Caki2 (cell line): ENCODE measurements at places on chromosomes 1 and 21.

GRCh38 chr1:219812086-219812485 lies 116.3 kb downstream of the SLC30A10 start:
- DNase-seq = no peak

- DNase-seq = no peak
Measured at GRCh38 chr1:193614275-193614674, 427.9 kb upstream of the B3GALT2 start.

DNA sequence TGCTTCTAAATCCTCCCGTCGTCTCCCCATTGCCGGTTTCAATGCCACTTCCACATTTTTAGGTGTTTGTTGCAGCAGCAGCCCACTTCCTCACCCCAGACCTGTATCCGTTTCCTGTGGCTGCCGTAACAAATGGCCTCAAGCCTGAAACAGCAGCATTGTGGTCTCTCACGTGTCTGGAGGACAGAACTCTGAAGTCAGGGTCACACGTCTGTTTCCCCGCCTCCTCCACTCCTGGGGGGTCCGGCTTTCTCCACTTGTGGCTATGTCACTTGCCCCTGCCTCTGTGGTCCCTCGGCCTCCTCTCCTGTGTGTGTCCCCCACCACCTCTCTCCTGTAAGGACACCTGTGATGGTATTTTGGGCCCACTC lies 21.8 kb downstream of the TRPM2 start:
- DNase-seq = no peak

GRCh38 chr1:76300556-76300955 lies 226.0 kb downstream of the ST6GALNAC3 start:
- DNase-seq = no peak

- peak; percentile 79 for DNase-seq
Measured at GRCh38 chr1:231841616-231842344, 215.2 kb downstream of the DISC1 start.

GRCh38 chr1:118113261-118113660 lies 71.8 kb downstream of the SPAG17 start:
- DNase-seq = no peak

- no peak for DNase-seq
Measured at GRCh38 chr21:46193829-46194373, 9.6 kb upstream of the SPATC1L start.

DNA sequence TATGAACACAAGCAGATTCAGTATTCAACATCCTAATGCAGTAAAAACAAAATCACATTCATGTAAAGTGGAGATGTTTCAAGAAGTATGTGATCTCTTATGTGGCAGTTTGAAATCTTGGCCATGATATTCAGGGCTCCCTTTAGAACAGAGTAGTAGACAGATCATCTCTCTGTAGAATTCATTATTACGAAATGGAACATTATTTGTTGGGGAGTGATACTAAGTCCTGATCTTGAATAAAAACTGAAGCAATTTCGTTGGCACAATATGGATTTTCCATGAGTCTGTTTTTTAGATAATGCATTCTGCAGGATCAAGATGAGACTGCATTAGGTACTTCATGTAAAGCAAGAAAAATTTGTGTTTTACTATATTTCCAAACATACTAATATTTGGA lies 264.4 kb upstream of the NRIP1 start:
- no peak for DNase-seq

GRCh38 chr1:92655197-92655801 lies 129.6 kb downstream of the EVI5 start:
- no peak for DNase-seq

DNA sequence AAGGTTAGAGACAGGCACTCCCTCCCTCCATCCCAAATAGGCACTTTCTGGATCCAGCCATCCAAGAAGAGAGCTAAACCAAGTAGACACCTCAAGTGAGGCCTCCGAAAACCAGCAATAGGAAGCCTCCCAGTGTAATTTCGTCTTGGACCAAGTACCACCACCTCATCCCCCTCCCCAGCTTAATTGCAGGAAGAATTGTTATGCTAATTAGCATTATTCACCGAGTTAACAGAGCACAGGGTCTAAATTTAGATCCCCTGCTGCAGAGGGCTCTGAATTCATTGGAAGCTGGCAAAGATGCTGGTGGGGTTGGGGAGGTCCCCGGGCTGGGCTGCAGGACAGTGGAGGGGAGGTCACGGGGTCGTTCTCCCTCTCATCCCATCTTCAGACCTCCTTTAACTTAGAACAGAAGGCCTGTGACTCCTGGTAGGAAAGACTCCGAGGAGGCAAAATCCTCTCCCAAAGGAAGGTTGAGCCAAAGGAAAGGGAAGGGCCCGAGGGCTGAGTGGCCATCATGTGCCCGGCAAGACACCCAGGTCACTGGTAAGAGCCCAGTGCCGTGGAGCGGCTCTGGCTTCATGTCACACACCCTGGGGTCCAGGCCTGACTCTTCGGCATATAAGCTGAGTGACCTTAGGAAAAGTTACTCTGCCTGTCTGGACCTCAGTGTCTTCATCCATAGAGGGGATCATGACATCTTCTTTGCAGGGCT lies 209.2 kb upstream of the GRIK3 start:
- DNase-seq = no peak

- no peak for DNase-seq
Measured at GRCh38 chr1:211381481-211382181, 55.0 kb downstream of the TRAF5 start.

GRCh38 chr1:39525366-39526165 lies 34.1 kb downstream of the BMP8A start:
- DNase-seq = no peak

DNA sequence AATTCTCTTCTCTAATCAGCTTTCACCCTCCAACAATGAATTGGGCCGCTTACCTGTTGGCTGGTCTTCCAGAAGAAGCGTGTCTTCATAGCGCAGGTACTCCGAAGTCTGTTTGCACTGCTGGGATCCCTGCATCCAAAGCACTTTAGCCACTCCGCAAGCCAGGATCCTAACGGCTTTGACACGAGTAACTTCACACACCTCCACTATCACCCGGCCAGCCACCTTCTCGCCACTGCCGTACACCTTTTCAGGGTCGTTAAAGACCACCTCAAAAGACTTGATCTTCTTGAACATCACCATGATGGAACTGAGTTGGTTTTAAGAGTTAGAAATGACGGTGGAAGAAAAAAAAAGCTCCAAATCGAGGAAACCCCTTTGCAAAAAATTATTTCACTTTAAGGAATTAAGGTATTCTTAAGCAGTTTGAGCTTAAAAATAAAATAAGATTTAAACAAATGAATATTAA lies 381 bp downstream of the TXNIP start:
- DNase-seq = no peak

DNA sequence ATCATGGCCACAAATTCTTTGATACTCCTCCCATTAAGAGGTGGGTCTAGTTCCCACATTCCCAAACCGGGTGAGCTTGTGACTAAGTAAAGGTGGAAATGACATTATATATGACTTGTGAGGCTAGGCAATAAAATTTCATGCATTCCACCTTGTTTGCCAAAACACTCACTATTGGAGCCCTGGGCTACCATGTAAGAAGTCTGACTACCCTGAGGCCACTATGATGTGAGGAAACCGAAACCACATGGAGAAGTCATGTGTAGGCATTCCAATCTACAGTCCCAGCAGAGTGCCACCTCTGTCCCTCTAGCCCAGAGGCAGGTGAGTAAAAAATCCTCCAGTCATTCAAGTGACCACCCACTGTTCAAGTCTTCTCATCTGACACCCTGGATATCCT lies 17.9 kb upstream of the SMG7 start:
- no peak for DNase-seq

DNA sequence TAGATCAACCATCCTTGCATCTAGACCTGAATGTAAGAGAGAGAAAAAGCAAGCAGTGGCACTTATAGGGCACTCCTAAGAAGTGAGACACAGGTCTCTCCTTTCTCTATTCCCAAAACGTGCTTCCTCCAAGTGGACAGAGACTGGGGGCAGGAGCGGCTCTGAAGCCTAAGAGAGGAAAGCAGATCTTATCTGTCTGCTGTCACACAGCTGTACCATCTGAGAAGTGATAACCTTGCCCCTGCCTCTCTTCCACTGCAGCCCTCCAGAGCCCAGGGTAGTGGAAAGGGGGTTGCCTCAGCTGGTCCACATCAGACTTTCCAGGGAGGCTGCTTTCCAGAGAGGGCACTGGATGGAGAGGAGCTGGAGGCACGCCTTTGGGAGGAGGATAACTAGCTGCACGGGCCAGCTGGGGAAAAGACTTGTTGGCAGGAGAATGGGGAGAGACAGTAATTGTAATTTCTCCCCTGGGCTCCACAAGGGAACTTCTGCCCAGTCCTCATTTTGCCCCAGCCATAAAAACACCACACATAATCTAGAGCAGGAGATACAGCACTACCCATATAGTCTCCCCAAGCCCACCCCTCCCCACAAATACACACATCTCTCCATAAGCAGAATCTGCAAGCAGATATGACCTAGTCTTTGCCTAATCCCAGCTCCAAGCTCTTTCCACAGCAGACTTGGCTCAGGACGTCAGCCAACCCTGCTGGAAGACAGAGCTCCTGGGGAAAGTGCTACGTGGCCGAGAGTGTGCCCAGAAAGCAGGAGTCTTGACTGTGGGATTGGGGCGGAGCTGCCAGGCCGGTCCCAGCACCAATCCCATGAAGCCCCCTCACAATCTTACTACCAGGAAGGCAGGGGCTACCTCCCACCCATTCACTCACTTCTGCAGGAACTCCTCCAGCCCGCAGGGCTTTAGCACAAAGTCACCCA lies 31.2 kb downstream of the PIK3C2B start:
- no peak for DNase-seq

DNA sequence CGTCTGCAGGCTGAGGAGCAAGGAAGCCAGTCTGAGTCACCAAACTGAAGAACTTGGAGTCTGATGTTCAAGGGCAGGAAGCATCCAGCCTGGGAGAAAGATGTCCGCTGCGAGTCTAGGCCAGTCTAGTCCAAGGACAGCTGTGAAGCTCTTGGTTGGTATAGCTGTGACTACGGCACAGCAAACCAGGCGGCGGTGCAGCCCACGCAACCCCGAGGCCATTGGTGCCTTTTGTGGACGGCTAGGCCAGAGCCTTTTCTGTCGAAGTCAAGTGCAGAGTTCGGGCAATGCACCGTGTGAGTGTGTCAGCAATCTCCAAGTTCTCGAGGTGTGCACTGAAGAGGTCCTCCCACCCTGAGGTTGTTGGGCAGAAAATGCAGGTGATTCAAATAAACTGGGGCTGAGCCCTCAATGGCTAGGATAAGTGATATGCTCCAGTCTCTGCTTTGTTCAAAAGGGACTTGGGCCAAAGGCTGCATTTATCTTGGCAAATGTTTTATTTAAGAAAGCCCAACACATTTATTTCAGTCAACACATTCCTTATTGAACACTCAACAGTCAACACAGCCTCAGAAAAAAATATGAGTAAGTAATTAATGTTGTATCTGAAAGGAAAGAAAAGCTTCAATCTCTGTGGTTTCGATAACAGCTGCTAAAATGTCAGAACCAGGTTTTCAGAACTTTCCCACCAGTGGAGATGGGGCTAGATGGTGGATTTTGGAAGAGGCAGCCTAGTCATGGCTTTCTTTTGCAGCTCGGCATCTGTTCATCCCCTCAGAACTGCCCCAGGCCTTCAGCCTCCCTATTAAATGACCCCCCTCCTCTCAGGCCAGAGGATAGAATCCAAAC lies 78.1 kb upstream of the COX20 start:
- no peak for DNase-seq

- DNase-seq = peak; percentile 77
Measured at GRCh38 chr1:153698020-153698922, 19.8 kb downstream of the NPR1 start.

GRCh38 chr1:167330601-167331293 lies 110.1 kb downstream of the POU2F1 start:
- DNase-seq = no peak

DNA sequence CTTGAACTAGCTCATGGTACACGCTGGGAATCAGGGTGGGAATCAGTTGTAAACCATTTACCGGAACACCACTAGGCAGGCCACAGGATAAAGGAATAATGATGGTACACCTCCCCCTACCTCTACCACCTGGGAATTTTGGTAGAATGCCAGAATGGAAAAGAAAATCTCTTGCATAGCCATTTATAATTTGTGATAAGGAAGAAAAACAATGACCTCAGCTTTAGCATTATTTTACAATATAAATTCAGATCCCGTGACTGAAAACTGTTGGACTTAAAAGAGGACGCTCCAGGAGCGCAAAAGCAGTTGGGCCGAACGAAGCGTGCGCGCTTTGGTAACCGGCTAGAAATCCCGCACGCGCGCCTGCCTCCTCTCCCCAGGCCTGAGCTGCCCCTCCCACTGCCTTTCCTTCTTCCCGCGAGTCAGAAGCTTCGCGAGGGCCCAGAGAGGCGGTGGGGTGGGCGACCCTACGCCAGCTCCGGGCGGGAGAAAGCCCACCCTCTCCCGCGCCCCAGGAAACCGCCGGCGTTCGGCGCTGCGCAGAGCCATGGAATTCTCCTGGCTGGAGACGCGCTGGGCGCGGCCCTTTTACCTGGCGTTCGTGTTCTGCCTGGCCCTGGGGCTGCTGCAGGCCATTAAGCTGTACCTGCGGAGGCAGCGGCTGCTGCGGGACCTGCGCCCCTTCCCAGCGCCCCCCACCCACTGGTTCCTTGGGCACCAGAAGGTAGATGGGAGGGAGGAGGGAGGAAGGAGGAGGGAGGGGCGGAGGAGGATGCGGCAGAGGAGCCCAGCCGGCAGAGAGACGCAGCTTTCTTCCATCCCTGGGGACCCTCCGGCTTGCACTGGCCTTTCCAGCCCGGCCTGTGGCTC lies at the start of gene CYP4X1:
Gene CYP4X1 (plus strand): TSS at position 402 of the 873 bp plus-strand sequence. CDS start 149 bp downstream, at position 551.
- DNase-seq = no peak

DNA sequence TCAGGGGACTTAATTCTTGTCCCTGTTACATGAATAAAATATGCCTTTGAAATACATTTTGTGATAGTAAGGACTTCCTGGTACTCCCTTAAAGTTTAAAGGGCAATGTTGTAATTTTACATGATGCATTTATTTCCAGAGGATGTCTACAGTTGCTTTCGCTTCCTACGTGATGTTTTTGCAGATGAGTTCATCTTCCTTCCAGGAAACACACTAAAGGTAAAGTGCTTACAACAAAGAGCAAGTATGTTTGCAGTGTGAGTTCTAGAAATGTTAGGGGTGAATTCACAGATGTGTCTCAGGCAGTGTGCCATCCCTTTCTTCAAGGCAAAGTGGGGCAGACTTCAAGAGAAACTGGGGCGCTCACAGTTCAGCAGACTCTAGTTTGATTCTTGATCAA lies 31.2 kb downstream of the GNPAT start:
- no peak for DNase-seq

DNA sequence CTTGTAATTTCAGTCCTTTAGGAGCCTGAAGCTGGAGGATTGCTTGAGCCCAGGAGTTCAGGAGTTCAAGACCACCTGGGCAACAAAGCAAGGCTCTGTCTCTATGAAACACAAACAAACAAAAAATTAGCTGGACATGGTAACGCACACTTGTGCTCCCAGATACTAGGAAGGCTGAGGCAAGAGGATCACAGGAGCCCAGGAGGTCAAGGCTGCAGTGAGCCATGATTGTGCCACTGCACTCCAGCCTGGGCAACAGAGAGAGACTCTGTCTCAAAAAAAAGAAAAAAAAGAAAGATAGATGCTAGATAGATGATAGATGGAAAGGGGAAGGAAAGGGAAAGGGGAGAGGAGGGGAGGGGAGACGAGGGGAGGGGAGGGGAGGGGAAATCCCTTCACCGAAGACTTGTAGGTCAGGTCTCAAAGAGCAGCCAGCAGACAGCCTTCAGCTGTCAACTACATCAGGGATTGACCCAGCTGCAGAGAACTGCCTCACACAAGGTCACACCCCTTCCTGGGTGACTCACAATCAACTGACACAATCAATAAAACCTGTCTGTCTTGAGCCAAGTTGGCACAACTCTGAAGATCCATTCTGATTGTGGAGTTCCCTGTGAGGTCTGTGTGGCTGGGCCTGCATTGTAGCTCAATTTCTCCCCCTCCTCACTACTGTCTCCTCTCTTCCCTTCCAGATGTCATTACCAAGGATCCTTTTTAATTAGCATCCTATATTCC lies 200.6 kb downstream of the RGS7 start:
- peak; percentile 56 for DNase-seq
